ENCODE measurements at places on chromosomes 16 and 17.

DNA sequence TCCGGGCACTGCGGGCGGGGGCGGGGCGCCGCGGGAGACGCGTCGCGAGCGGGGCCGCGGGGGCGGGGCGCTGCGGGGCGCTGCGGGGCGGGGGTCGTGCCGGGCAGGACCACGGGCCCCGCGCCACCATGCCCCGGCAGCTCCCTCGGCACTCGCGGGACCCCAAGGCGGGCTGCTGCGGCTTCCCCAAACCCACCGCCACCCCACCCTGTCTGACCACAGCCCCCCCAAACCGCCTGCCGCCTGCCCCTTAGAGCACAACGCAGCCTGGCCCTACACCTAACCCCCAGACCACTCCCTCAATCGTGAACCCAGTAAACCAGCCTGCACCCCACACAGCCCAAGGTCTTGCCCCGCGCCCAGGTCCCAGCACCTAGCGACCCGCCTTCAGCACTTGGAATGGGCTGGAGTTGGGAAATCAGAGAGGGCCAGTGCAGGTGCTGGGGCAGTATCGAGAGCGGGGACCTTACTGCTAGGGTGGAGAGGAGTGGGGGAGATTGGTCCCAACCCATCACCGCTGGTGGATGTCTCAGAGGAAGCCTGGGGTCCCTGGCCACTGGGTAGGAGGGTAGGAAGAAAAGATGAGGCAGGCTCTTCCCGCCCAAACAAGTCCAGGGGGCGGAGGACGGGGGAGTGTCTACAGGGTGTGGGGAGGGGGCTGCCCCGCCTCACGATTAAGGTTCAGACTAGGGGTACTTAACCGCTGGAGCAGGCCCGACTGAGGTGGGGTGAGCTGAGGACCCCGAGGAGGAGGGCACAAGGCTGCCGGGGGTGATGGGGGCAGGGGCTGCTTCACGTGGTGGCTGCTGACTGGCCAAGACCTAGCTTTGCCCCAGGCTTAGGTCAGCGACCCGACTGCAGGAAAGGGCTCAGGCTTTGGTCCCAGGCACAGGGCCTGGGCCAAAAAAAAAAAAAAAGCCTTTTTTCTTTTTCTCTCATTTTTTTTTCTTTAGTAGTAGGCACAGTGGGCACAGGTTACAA, 539 bp upstream of the VAMP2 start:
- no peak for DNase-seq

- DNase-seq: no peak
These were observed 55.6 kb upstream of the LRRC37A3 start for GRCh38 chr17:64974750-64975317.

DNA sequence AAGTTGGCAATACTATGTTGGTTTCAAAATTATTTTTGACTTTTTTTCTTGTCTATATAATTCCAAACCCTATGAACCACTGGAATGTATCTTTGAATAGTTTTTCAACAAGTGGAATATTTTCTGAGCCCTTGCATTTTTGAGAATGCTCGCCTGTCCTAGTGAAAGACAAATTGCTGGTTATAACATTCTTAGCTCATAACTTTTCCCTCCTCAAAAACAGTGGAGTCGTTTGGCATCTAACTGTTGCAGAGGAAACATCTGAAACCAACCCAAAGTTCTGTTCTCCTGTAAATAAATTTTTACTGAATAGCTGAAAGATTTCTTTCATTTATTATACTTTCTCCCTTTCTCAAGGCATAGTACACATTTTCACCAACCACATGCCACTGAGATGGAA, 11.3 kb upstream of the COX10 start:
- DNase-seq: no peak

DNA sequence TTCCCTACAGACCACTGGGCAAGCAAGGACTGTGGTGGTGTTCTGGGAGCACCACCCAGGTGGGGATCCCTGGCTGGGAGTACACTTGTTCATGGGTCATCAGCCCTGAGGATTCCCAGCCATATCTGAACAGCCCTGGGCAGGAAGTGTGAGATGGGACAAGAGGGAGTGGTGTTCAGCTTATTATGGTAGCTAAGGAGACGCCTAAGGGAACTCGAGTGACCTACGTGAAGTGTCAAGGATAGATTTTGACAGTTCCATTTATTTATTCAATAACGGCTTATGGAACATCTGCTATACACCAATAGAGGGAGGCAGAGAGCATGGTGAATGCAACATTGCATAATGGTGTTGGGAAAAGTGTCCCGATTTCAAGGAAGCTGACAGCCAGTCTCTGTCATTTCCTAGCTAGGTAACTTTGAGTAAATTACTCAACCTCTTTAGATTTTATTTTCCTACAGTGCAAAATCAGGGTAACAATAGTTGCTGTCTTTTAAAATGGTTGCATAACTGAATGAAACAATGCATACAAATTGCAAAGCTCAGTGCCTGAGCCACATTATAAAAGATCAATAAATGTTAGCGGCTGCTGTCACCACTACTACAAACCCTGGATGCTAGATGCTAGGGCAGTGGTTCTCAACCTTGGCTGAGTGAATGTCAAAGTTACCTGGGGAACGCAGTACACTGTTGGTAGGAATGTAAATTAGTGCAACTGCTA, 534.1 kb downstream of the GRIN2A start:
- DNase-seq: no peak

GRCh38 chr17:44820631-44821212, 9.4 kb downstream of the GJC1 start:
- no peak for DNase-seq

- DNase-seq: no peak
These were observed 15.5 kb downstream of the MAP1LC3B start for GRCh38 chr16:87407511-87408112.

DNA sequence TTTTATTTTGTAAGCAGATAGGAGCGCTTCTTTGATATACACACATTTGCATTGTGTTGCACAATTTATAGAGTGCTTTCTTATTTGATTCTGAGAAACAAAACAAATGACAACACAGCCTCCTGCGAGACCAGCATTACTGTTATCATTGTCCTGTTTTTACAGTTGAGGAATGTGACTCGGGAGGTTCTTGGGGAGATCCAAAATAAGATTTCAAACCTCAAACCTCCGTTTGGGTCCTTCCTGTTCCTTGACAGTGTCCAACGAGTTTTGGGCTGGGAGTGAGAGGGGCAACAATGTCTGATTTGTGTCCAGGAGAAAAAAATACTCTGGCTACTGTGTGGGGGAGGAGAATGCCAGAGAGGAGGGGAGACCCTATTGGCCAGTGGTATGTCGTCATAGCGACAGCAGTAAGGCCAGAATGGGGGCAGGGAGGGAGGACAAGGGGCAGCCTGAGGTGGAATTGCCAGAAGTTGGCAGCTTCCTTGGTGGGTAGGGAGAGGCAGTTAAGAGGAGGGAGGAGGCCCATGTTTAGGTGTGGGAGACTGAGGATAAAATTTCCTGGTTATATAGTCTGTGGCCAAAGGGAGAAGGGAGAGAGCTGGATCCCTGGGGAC, 45.5 kb downstream of the TMEM132E start:
- DNase-seq: no peak

DNA sequence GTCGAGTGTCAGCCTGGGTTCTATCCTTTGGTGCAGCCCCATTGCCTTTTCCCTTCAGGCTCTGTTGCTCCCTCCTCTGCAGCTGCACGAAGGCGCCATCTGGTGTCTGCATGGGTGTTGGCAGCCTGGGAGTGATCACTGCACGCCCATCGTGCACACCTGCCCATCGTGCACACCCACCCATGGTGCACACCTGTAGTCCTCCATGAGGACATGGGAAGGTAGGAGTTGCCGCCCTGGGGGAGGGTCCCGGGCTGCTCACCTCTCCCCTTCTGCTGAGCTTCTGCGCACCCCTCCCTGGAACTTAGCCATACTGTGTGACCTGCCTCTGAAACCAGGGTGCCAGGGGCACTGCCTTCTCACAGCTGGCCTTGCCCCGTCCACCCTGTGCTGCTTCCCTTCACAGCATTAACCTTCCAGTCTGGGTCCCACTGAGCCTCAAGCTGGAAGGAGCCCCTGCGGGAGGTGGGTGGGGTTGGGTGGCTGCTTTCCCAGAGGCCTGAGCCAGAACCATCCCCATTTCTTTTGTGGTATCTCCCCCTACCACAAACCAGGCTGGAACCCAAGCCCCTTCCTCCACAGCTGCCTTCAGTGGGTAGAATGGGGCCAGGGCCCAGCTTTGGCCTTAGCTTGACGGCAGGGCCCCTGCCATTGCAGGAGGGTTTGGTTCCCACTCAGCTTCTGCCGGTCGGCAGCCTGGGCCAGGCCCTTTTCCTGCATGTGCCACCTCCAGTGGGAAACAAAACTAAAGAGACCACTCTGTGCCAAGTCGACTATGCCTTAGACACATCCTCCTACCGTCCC, 2.9 kb downstream of the CTRL start:
- DNase-seq: peak; percentile 62

- DNase-seq: no peak
These were observed 116.9 kb upstream of the CDH13 start for GRCh38 chr16:82509691-82510430.

DNA sequence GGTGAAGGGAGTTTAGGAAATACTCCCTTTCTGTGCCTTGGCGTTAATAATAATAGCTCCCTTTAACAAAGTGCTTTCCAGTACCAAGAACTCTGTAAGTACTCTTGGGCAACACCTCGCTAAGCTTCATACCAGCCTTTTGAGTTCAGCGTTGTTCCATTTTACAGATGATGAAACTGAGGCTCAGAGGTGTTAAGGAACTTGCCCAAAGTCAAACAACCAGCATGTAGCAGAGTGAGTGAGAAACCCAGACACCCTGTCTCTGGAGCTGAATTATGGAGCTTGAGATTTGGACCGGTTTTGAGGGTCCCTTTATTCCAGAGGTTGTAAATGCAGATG, 607 bp downstream of the KATNIP start:
- DNase-seq: no peak

- DNase-seq: no peak
These were observed 163.9 kb downstream of the SLC39A11 start for GRCh38 chr17:72928454-72929136.

DNA sequence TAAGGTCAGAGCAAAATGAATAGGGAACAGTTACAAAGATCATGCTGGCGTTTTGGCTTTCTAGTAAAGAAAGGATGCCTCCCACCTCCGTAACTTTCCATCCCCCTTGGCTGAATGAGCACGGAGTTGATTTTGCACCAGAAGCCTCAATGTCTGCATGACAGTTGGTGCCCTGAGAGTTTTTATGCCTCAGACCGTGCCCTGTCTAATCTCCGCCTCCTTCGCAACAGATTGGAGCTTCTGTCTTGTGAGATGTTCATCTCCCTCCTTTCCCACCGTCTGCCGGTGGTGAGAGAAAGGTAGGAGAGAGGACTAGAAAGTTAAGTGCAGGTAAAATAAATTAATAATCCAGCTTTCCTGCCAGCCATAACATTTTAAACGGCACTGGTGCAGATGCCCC, 1.9 kb downstream of the HS3ST4 start:
- DNase-seq: no peak

DNA sequence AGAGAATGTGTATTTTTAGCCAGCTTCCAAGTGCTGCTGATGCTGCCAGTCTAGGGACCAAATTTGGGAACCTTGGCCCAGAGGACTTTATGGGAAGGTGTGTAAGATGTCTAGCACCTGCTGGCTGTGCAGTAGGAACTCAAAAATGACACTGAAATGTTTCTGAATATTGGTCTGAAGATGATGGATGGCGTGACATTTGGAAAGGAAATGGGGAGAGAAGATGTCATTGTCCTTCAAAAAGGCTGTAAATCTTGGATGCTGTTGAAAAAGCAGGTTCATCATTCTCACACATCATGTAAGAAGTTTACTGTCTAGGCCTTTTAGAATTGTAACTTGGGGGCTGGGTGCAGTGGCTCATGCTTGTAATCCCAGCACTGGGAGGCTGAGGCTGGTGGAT, 6.7 kb downstream of the EPN2 start:
- no peak for DNase-seq

- DNase-seq: no peak
These were observed 242.3 kb downstream of the SEC14L1 start for GRCh38 chr17:77382966-77383612.

DNA sequence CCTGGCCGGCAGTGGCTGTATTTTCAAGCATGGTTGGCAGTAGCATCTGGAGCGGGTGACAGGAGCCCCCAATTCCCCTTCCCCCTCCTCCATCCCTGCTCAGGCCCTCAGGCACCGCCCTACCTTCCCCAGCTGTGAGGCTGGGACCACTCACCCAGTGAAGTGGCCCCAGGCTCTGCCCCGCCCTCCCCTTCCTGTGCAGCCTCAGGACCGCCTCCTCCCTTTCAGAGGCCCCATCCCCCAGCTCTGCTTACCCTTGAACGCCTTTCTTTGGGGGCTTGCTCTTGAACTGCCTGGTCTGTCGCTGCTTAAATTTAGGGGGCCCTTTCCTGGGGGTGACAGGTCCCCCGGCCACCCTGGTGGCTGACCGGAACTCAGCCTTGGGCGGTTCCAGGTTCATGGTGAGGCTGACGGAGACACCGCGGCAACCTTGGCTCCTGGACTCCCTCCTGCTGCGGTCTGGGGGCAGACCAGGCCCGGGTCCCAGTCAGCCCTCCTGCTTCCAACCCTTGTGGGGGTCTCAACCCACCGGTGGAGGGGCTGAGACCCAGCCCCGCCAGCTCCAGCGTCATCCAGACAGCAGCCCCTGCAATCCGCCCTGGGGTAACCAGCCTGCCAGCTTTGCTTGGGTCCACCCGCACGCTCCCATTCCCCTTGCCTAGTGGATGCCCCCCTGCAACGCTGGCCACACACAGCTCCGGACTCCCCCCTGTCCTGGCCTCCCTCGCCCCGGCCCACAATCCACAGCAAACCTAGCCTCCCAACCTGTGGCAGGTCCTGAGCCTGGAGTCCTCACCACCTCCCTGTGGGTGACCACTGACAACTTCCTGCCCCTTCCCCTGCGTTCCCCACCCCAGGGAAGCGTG, 3.2 kb downstream of the PDE6G start:
- DNase-seq: no peak

DNA sequence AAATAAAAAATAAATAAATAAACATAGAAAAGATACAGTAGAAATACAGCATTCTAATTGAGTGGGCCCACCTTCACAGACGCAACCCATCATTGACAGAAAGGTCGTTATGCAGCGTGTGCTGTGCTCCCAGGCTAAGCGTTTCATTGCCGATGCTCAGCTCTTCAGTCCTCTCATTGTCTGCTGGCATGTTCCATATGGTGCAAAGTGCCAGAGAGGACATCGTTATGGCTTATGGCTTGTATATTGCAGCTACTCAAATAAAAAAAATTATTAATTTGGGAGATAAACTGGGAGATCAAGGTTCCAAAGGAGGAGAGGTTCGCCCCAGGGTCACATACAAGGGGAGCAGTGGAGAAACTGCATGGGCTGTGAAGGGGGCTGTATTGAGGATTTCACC, 11.3 kb upstream of the UBALD2 start:
- no peak for DNase-seq

- DNase-seq: no peak
These were observed 8.6 kb upstream of the ANKRD40CL start for GRCh38 chr17:50775926-50776325.

Measured in progenitor cell of endocrine pancreas (in vitro differentiated cells).